ENCODE measurements at places on chromosomes 4 and X. TPM values are rescaled to one million over a fixed set of nuclear protein-coding genes. Genes with fewer than 3 reads are reported as not detected.

Gene FRAS1
- 6.5 TPM for polyA plus RNA-seq

Gene PABPC5
- 0.26 TPM for polyA plus RNA-seq

Gene PROM1
- polyA plus RNA-seq = 28.8 TPM

Gene OTUD6A
- polyA plus RNA-seq = not detected

Gene SH3D19
- 13.6 TPM for polyA plus RNA-seq

DNA sequence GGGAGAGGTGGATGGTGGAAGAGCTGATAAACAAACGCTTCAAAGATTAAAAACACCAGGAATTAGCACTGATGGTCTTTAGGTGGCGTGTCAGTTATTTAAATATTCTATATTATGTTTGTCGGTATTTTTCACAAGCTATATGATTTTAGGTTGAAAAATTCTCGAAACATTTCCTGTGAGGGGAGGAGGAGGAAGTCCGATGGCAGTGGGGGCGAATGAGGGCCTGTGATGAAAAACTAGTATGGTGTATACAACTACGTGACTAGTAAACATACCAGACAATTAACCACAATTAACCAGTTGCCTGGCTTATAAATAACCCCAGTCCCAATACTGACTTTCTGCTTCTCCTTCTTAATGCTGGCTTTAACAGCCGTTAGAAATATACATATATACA lies 595 bp upstream of the NAP1L2 start:
- no peak for DNase-seq

DNA sequence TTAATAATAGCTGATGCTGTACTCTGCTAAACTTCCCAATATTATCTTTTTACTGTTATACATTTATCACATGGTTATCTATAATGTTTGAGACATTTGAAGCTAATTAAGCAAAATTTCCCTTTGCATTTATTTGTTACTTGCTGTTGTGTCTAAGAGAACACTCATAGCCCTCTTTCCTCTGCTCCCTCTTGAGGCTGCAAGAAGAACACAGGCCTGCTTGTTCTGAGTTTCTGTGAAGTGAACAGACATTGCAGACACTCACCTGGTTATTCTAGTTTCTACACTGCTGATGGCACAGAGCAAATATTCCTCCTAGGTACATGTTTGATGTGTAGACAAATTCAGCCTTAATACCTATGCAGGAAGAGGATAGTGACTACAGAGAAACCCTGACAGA lies 367.8 kb downstream of the GASK1B start:
- DNase-seq = no peak

DNA sequence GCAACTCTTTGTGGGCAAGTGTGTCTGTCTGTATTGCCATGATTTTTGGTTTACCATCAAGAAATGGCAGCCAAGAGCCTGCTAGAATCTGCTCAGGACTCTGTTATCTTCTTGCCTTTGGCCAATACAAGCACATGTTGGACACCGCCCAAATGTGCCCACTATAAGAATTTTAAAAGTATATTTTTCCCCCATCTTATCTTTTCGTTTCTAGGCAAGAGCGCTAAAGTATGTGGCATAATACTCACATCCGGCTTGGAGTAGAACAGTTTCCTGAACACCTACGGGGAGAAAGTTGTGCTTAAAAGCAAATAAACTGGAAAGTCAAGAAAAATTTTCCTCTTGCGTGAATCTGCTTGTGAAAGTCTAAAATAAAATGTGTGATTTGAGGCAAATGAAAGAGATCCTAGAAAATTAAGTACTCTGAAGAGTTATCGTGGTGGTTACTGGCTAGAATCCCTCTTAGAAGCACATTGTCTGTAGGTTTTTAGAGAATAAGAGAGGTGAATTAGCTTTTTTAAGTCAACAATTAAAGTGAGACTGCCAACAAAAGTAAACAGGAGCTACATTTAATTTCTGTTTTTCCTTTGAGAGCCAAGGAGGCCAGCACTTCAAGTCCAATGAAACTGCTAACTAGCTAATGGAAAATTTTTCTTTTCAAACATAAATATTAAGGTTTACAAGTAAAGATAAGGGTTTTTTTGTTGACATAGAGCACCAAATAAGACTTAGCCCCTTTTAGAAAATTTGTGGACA lies 220.2 kb downstream of the SOWAHB start:
- DNase-seq = no peak

DNA sequence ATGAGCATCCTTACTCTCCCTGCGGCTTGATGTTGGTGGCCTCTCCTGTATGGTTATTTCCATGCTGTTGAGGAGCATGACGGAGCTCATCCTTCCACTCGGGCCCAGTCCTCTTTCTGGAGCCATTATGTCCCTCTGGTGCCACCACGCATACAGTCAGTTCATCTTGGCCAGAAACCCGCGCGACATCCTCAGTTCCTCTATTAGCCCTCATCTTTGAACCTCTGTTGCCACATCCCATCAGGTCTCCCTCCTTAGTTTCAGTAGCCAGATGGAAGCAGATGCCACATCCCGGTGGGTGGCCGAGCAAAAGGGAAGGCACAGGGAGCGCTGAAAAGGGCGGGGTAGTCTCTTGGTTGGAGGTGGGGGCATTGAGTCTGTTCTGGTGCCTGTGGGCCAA lies 4.6 kb downstream of the LOC101059915 start:
- no peak for DNase-seq

GRCh38 chr4:121199742-121200561 lies 35.8 kb upstream of the TNIP3 start:
- no peak for DNase-seq

DNA sequence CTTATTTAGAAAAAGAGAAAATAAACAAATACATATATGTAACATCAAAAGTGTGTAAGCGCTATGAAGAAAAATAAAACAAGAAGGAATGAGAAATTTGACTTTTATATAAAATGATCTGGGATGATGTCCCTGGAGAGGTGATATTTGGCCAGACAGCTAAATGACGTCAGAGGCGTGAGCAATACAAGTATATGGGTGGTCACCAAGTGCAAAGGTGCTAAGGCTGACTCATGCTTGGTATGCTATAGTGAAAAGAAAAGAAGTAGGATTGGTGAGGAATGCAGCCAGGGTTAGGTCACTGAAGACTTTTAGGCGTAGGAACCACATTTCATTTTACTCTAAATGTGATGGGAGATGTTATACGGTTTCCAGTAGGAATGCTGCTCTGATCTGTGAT lies 1049.1 kb upstream of the TENM3 start:
- DNase-seq = no peak

DNA sequence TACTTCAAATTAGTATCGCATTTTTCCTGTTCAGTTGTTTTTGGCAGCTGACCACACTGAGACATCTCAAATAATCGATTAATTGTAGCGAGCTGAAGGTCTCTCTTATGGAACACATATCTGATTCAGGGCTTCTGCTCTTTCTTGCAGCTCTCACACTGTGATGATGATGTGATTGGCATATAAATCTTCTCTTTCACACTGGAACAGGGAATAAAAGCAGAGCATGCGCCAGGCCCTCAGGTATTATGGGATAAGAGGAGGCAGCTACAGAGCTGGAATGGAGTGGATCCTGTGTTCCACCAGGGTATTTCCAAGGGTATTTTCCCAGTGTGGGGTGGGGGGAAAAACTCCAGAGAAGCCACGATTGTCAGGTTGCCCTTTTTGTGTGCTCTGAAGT lies 265.4 kb upstream of the CASK start:
- no peak for DNase-seq

DNA sequence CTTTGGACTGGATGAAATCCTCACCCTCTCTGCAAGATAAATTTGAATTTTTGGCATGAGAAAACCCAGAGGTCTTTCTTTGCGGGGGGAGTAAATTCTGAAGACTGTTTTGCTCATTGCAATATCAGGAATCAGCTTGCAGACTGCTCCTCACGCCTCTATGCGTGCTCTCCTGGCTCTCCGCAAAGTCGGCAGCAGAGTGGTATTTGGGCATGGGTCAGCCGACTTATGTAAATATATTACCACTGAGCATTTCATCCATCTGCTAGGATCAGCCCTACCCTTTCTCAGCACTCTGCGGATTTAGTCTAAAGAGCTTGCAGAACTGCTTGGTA lies 288.0 kb downstream of the ASMT start:
- no peak for DNase-seq

DNA sequence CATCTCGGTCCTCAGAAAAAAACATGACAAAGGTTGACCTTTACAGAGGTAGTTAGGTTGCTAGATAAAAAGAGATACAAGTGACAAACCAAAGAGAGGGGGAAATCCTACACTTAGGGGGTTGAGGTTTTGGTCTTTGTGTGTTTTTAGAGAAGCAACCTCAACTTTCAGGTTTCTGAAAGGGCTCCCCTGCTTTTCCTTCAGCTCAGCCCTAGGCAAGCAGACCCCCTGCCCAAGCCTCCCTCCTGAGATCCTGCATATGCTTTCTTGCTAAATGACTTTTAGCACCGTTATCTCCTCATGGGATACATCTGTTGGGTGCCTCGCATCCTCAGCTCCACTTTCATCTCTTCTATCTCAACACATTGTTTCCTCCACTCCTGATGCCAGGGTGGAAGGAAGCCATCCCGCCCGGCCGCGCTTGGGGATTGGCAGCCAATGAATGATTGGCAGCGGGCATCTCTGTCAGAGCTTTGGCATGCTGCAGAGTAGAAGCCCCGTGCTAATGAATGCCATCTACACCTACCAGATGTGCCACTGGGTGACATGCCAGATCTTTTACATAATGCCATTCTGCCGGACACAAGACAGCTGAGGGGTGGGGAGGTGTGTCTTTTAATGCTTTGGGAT lies 15.0 kb upstream of the PRDM8 start:
- DNase-seq = no peak

DNA sequence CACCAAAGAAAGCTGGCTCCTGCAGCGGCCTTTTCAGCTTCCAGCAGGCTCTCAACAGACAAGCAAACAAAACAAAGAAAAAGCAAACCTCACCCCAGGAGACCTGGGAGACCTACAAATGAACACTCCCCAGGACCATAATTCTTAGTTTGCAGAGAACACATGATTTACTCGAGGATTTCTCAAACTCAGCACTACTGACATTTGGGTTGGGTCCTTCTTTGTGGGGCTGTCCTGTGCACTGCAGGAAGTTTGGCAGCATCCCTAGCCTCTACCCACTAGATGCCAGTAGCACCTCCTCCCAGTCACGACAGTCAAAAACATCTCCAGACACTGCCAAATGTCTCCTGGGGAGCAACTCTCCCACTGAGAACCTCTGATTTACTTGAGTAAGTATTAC lies 21.9 kb downstream of the APOO start:
- DNase-seq = no peak

- DNase-seq = peak; percentile 68
These were observed 12.7 kb downstream of the SPRY1 start for GRCh38 chr4:123409334-123409733.

All from kidney (tissue), 22 donors.